CD4-positive, alpha-beta T cell treated with Interleukin-15 for 1 hour (primary cell): ENCODE measurements at places on chromosomes 5 and 9.

DNA sequence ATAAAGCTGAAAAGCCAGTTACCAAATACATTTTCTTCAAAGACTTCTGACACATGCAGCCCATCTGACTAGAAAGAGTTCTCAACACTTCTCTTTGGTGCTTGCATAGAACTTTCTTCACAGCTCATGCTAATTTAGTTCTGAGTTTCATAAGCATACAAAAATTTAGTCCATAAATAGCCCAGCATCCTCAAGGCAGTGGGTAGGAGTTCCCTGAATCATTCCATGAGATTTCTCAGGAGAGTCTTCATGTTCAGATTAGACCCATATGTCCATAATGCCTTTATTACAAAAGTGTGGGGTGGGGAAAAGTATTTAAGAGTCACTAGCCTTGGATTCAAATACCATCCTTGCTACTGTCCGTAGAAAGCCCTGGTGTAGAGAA is 290.2 kb upstream of the RGMB start:
- DNase-seq = no peak

- DNase-seq = no peak
Measured at GRCh38 chr5:15737871-15738664, 238.1 kb downstream of the FBXL7 start.

- peak; percentile 47 for DNase-seq
Measured at GRCh38 chr5:126972062-126972895, 58.1 kb downstream of the MARCHF3 start.

DNA sequence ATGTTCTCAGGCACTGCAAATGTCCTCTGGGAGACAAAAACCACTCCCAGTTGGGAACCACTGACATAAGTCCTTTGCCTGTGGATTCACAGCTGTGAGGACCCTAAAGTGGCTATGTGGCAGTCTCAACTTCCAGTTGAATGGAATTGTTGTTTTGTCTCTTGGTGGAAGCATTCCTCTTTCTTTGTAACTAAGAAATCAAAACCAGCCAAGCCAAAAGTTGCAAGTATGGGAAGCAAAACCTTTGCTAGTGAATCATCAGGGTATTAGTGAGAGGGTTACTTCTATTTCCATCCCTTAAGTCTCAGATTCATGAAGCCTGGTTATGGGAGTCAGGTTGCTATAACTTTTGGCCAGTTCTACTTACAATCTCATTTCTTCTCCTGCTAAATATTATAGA is 49.8 kb upstream of the RPS23 start:
- DNase-seq = no peak

DNA sequence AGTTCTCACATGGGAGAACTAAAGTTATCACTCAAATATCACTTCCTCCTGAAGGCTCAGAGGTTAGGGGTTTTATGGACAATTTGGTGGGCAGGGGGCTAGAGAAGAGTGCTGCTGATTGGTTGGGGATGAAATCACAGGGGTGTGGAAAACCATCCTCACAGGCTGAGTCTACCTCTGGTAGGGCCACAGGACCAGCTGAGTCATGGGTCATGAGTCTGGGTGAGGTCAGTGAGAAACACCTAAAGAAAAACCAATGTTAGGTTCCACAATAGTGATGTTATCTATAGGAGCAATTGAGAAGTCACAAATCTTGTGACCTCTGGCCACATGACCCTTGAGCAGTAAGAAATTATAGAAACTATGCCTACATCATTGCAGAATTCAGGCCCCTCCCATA is 203.3 kb upstream of the TARS1 start:
- DNase-seq = no peak

DNA sequence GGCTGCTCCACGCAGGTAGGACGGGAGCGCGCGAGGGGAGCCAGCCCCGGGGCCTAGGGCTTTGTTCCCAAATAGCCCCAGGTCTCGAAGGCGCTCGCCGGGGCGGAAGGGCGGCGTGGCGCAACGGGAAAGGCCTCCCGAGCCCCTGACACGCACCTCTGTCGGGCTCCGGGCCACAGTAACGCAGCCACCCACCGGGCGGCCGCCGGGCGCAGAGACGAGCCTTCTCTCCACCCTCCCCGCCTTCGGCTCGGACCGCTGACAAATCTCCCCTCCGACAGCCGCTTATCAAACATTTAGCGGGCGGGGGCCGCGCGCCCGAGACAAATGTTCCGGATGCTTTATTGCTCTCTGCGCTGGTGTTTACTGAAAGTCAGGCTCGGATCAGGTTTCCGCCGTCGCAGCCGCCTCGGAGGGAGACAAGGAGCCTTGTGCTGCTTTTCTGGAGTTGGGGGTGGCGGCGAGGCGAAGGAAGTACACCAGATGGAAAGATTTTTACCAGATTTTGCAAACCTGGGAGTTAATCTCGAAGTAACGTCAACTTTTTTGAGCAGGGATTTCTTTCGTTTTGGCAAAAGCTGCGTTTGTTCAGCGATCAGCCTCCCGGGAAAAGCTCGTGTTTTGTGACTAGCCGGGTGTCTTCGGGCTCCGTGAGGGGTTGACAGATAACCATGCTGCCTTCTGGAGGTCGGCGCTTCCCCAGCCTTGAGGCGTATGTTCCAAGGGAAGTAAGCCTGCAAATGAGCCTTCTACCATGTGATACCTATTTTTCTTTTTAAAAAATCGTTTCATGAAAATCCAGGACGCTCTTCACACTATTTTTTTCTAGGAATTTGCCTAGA is 950 bp downstream of the RGMB start:
- peak; percentile 32 for DNase-seq

- DNase-seq = peak; percentile 24
Measured at GRCh38 chr5:134070725-134071613, 43.5 kb upstream of the TCF7 start.

GRCh38 chr5:155794795-155795194 is 532.2 kb upstream of the SGCD start:
- no peak for DNase-seq

GRCh38 chr9:90975781-90976538 is 174.3 kb downstream of the SYK start:
- DNase-seq = no peak

GRCh38 chr5:933251-933861 is 40.7 kb downstream of the TRIP13 start:
- DNase-seq = no peak

- no peak for DNase-seq
Measured at GRCh38 chr5:95830226-95830625, 7.7 kb upstream of the GLRX start.

- DNase-seq = no peak
Measured at GRCh38 chr5:66438696-66439095, 157.5 kb upstream of the MAST4 start.

DNA sequence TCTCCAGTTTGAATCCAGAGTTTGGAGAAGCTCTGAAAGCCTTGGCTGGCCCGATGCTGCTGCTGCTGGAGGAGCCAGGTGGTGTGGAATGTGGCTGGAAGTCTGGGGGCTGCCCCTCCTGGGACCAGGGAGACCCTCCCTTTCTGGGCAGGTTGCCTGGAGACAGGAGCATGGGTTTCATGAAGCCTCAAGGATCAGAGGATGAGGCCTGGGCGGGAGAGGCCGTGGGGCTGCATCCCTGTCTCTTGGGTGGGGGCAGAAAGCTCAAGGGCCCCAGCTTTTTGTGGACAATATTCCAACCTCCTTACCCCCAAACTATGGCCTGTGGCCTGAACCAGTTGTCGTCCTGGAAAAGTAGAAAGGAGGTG is 10.1 kb downstream of the FGF18 start:
- DNase-seq = no peak

- no peak for DNase-seq
Measured at GRCh38 chr5:56947052-56947451, 4.9 kb downstream of the MIER3 start.

GRCh38 chr9:3045153-3045552 is 201.3 kb upstream of the PUM3 start:
- no peak for DNase-seq

DNA sequence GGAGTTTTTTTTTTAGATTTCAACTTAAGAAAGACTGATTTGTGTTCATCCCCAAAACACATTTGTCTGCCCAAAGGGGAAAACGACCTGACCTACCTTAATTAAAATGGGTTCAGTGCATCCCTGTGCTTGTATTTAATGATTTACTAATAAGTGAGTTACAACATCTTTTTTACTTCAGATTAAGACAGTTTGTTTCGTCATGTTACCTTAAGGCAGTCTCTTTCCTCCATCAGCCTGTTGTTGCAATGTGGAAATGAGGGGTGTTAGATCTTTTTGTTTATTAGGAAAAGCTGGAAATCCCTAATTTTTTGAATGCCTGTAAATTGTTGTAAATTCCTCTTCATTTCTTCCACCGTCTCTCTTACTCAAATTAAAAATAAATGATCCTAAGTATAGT is 177.5 kb downstream of the GDNF start:
- no peak for DNase-seq

GRCh38 chr5:168952196-168952595 is 348.7 kb downstream of the SLIT3 start:
- DNase-seq = no peak

DNA sequence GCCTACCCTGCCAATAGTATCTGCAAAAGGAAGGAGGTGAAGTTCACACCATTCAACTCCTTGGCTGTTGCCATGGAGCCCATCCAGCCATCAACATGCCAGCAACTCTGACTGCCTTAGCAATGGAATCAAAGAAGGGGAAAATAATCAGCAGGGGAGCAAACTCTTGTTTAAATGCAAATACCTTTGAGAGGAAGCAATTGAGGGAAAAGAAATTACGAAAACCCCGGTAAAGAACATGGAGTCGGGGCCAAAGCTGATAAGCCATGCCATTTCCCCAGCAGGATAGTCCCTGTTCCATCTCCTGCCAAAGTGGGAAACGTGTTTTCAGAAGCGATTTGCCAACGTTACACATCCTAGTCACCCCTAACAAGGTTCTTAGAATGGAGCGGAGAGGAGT is 69.0 kb downstream of the MFAP3 start:
- DNase-seq = no peak

DNA sequence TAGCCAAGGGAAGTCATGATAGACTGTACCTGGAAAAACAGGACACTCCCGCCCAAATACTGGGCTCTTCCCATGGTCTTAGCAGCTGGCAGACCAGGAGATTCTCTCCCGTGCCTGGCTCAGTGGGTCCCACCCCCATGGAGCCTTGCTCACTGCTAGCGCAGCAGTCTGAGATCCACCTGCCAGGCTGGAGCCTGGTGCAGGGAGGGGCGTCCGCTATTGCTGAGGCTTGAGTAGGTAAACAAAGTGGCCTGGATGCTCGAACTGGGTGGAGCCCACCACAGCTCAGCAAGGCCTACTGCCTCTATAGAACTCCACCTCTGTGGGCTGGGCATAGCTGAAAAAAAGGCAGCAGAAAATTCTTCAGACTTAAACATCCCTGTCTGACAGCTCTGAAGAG is 10.1 kb upstream of the THG1L start:
- no peak for DNase-seq

DNA sequence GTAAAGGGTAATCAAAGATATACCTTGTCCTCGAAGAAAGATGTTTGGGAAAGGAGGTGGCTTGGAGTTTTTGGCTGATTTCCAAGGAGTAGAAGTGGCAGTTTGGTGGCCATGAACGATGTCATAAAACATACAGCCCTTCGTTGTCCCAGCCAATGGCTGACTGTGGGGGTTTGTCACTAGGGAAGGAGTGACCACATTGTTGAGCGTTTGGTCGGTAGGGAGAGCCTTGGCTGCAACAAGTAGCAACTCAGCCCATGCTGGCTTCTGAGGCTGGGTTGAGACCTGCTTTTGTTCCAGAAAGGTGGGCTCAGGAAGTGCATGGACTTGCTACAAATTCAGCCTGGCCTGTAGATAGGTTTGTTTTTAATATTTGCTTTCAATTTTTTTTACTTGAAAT is 128.3 kb downstream of the BOD1 start:
- DNase-seq = no peak

DNA sequence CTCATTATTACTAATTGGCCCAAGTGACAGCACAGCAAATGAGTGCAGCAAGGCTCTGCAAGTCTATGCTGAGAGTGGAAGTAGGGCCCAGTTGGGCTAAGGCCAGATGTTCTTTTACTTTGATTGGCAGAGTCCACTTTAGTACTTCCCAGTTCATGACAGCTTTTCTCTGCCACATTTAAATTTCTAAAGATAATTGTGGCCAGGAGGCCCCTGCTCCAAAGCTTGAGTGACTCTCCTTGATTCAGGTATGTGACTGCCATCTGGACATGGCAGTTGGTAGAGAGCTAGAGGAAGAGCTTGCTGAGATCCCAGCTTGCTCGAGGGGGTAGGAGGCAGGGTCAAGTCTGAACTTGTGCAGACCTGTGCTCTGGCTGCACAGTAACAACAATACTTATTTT is 154.1 kb downstream of the CARTPT start:
- DNase-seq = no peak

GRCh38 chr5:174425271-174425963 is 299.0 kb upstream of the MSX2 start:
- no peak for DNase-seq

GRCh38 chr9:68847765-68848164 is 142.7 kb downstream of the PIP5K1B start:
- no peak for DNase-seq

DNA sequence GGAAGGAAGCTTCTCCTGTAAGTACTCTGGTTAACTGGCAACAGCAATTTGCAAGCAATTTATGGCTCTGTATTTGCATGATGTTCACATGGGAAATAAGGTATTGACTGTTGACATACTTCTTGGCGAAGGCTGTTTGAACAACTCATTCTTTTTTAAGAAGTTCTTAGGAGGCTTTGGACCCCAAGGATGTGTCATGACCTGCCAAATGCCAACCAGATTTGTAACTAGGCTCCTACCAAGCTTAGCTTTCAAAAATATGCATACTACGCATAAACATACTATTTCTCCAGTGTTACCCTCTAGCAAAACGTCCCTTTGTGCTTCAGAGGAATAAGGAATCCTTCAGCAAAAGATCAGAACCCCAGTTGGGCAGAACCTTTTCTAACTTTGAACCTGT is 165.2 kb upstream of the MSX2 start:
- DNase-seq = no peak

GRCh38 chr9:116416421-116416820 is 262.8 kb downstream of the PAPPA start:
- no peak for DNase-seq

- DNase-seq = no peak
Measured at GRCh38 chr5:125149527-125149926, 403.1 kb upstream of the ZNF608 start.

DNA sequence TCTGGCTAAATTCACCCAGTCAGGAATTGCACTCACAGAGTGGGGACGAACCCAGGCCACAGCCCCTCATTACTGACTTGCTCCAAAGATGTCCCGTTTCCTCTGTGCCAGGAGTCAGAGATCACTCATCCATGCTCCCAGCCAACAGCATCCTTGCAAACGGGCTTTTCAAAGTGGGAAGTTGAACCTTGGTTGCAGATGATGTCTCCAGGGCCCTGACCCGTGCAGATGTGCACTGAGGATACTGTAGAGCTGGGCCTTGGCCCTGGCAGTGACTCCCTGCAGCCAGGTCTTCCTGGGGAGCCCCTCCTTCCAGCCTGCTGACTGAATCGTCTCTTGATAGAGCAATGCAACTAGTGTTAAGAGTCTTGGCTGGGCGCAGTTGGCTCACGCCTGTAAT is 22.3 kb downstream of the TCF7 start:
- DNase-seq = no peak

GRCh38 chr5:31502506-31502905 is 29.4 kb downstream of the DROSHA start:
- no peak for DNase-seq
